ENCODE measurements at places on chromosomes 12 and 14.

DNA sequence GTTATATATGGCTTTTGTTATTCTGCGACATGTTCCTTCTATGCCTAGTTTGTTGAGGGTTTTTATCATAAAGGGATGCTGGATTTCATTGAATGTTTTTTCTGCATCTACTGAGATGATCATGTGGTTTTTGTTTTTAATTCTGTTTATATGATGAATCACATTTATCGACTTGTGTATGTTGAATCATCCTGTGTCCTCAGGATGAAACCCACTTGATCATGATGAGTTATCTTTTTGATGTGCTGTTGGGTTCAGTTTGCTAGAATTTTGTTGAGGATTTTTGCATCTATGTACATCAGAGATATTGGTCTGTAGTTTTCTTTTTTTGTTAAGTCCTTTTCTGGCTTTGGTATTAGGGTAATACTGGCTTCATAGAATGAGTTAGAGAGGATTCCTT, 291.2 kb downstream of the AKAP6 start:
- DNase-seq = no peak

GRCh38 chr12:75936515-75937440, 94.8 kb downstream of the PHLDA1 start:
- DNase-seq = no peak

- DNase-seq = no peak
These were observed 1.8 kb downstream of the PXN start for GRCh38 chr12:120263748-120264085.

- DNase-seq = peak; percentile 89
These were observed 1.5 kb downstream of the L3HYPDH start for GRCh38 chr14:59482541-59483331.

- DNase-seq = no peak
These were observed 57.8 kb upstream of the MAX start for GRCh38 chr14:65160091-65160490.

DNA sequence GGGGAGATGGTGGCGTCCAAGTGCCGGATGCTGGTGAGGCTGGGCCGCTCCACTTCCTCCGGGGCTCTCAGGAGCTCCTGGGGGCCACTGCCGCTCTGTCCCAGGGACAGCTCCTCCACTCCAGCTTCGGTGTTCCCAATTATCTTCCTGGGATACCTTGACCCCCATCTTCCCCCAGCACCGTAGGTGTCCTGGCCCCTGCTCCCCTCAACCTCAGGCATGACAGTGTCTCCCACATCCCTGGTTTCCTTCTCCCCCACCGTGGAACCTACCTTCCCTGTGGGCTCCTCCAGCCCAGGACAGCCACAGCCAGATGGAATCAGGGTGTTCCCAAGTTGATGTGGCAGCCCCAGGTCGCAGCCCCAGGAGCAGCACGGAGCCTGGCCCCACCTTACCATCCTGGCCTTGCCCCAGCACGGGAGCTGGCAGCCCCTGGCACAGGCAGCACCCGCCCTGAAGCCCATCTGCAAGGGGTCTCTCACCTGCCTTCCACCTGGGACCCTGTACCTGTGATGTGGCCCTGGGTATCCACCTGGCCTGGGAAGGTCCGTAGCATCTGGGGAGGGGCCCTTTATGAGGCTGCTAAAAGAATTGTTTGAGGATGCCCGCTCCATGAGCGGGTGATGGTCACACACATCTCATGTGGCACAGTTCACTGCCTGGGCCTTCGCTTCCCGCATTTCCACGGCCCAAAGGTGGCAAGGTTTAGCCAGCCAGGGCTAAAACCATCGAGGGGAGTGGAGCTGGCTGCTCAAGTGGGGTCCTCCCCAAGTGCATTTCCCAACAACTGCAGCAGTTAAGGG, 4.1 kb downstream of the TMEM121 start:
- no peak for DNase-seq

- no peak for DNase-seq
These were observed 24.8 kb upstream of the STRN3 start for GRCh38 chr14:31051023-31051422.

- DNase-seq = no peak
These were observed 21.8 kb upstream of the EIF2B2 start for GRCh38 chr14:74980731-74981461.

GRCh38 chr12:94277426-94278000, 129.1 kb downstream of the PLXNC1 start:
- DNase-seq = no peak

- DNase-seq = no peak
These were observed 176.8 kb upstream of the FOXG1 start for GRCh38 chr14:28589792-28590191.

- no peak for DNase-seq
These were observed 133.6 kb downstream of the ZFP36L1 start for GRCh38 chr14:68658943-68659931.

GRCh38 chr12:28057856-28058615, 85.5 kb upstream of the PTHLH start:
- no peak for DNase-seq

- no peak for DNase-seq
These were observed 17.6 kb upstream of the AMIGO2 start for GRCh38 chr12:47097276-47097896.
